Hematopoietic multipotent progenitor cell (in vitro differentiated cells): ENCODE measurements at places on chromosomes 5 and 9. TPM values are rescaled to one million over a fixed set of nuclear protein-coding genes. Genes with fewer than 3 reads are reported as not detected.

GRCh38 chr9:78958892-78959291 lies 612.9 kb upstream of the TLE4 start:
- DNase-seq, result no peak

- DNase-seq, result no peak
Observed at GRCh38 chr5:33894566-33894965, 2.8 kb upstream of the ADAMTS12 start.

GRCh38 chr9:101516655-101517054 lies 17.0 kb upstream of the RNF20 start:
- no peak for DNase-seq

DNA sequence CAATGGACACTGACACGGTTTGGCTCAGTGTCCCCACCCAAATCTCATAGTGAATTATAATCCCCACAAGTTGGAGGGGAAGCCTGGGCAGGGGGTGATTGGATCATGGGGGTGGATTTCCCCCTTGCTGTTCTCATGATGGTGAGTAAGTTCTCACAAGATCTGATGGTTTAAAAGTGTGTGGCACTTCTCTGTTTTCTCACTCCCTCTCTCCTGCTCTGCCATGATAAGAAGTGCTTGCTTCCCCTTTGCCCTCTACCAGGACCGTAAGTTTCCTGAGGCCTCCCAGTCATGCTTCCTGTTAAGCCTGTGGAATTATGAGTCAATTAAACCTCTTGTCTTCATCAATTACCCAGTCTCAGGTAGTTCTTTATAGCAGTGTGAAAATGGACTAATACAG lies 115.8 kb upstream of the KIF2A start:
- no peak for DNase-seq

DNA sequence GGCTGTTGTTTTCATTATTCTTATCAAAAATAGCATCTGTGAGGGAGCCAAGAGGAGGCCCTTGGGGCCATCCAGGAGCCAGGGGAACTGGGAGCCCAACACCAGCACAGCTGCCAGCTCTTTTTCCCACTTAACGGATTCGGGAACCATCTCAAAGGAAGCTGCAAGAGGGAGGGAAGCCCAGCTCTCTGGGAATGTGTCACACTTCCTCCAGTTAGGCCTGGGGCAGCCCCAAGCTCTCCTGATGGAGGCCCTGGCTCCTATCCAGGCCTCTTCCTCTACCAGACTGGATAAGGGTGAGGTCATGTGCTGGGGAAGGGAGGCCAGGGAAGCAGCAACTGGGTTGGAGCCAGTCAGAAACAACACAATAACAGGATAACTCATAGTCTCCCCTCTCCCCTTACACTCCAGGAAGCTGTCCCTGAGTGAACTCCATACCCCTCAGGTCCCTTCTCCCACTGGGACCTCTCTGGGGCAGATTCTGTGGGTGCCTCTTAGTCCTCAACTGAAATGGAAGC lies 12.7 kb downstream of the CSF2 start:
- no peak for DNase-seq

- no peak for DNase-seq
Observed at GRCh38 chr5:78234804-78235203, 59.7 kb downstream of the AP3B1 start.

- no peak for DNase-seq
Observed at GRCh38 chr5:179241764-179242370, 103.4 kb downstream of the ADAMTS2 start.

GRCh38 chr5:164868761-164869160 lies 1363.3 kb downstream of the MAT2B start:
- DNase-seq, result no peak

SHLD3 gene
- total RNA-seq, result 2.2 TPM

AQP7 gene
- total RNA-seq, result not detected

BTNL9 gene
- total RNA-seq, result under 0.01 TPM

EQTN gene
- total RNA-seq, result not detected

HTR1A gene
- not detected for total RNA-seq

SPAAR gene
- under 0.01 TPM for total RNA-seq

IGFBPL1 gene
- total RNA-seq, result under 0.01 TPM

SPINK13 gene
- total RNA-seq, result not detected
